Activated effector memory CD4-positive, alpha-beta T cell treated with Interleukin-2 at 50 U/mL for 16 hours (primary cell): ENCODE measurements at places on chromosomes 1 and 21.

- no peak for DNase-seq
Measured at GRCh38 chr1:100703716-100704115, 15.8 kb upstream of the VCAM1 start.

DNA sequence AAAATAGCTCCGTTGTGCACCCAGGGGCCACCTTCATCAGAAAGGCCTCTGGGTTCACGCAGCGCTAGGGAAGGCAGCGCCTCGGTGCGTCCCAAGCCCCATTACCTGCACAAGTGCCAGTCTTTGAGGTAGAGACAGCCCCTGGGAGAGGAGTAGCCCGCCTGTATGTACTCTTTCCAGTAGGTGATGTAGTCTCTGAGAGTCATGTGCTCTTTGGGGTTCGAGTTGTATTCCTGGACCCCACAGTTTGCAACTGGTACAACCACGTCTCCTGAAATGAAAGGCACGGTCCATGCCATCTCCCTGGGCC lies 601 bp downstream of the JMJD4 start:
- DNase-seq = no peak

- DNase-seq = no peak
Measured at GRCh38 chr1:65020774-65021173, 54.4 kb upstream of the JAK1 start.

GRCh38 chr1:64848136-64848535 lies 103.3 kb downstream of the RAVER2 start:
- DNase-seq = no peak

DNA sequence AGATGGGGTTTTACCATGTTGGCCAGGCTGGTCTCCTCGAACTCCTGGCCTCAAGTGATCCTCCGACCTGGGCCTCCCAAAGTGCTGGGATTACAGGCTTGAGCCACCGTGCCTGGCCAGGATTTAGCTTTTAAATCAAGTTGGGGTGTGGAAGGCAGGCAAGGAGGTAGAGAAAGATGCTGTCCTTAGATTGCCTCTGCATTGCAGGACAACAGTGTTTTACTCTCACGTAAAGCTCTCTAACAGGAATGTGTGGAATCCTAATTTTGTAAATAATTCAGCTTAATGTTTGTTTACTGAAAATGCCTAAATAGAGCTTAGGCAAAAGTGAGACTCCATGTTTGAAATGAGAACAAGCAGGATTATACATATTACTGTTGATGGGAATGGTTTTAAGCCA lies 29.5 kb upstream of the TGFB2 start:
- no peak for DNase-seq

GRCh38 chr1:221097479-221098281 lies 218.4 kb downstream of the HLX start:
- no peak for DNase-seq

GRCh38 chr1:222275729-222276465 lies 272.0 kb downstream of the HHIPL2 start:
- no peak for DNase-seq

GRCh38 chr21:37855647-37856625 lies 60.3 kb downstream of the KCNJ6 start:
- no peak for DNase-seq

GRCh38 chr1:160891474-160891873 lies 6.5 kb upstream of the ITLN1 start:
- DNase-seq = no peak

GRCh38 chr1:196403803-196404690 lies 204.2 kb downstream of the KCNT2 start:
- no peak for DNase-seq

GRCh38 chr1:161070761-161071160 lies 1.1 kb upstream of the ARHGAP30 start:
- DNase-seq = no peak

DNA sequence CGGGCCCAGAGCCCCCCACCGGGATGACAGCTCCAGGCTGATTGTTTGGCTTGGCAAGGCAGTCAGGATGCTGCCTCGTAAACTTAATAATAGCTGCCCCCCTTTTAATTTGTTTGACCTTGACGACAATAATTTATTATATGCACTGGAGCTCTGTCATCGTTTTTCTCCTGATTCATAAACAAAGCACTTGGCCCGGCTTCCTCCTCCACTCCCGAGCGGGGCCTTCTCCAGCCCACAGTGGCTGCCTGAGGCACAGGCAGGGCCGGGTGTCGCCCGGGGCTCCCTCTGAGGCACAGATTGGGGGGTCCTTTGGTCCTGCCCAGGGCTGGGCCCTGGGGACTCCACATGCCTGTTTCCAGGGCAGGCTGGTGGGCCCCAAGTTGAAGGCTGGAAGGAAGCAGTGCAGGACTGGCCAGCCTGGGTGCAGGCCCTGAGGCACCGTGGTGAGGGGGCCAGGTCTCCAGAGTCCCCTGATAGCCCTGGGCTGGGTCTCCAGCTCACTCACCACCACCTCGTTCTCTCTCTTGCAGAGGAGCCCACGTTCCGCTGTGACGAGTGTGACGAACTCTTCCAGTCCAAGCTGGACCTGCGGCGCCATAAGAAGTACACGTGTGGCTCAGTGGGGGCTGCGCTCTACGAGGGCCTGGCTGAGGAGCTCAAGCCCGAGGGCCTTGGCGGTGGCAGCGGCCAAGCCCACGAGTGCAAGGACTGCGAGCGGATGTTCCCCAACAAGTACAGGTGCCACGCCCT lies 52.0 kb upstream of the ARHGEF16 start:
- no peak for DNase-seq
